ENCODE measurements at places on chromosomes 3 and 15. TPM values are rescaled to one million over a fixed set of nuclear protein-coding genes. Genes with fewer than 3 reads are reported as not detected.

- peak overlapping the region; percentile 31 for H3K27ac ChIP-seq
- H3K4me3 ChIP-seq = no peak overlapping the region
- H3K27me3 ChIP-seq = no peaks in the 10 kb centered on the region
- no peaks in the 10 kb centered on the region for H3K36me3 ChIP-seq
- no peak for DNase-seq
- H3K4me1 ChIP-seq = peaks cover 43% of the 10 kb centered on the region
Observed at GRCh38 chr15:89781055-89781454, 4.9 kb downstream of the MESP2 start.

- DNase-seq = no peak
- peak overlapping the region; percentile 85 for H3K27ac ChIP-seq
- H3K36me3 ChIP-seq = no peaks in the 10 kb centered on the region
- H3K27me3 ChIP-seq = no peaks in the 10 kb centered on the region
- no peak overlapping the region for H3K4me3 ChIP-seq
Observed at GRCh38 chr15:67127965-67128364, 62.6 kb downstream of the SMAD3 start.

Gene MUC4
- 36.1 TPM for total RNA-seq

Gene CAMP
- total RNA-seq = not detected

Gene NUP210
- 10.1 TPM for total RNA-seq

All from vagina (tissue), 2 donors.